ENCODE measurements at places on chromosomes 1 and 21. TPM values are rescaled to one million over a fixed set of nuclear protein-coding genes. Genes with fewer than 3 reads are reported as not detected.

The CRYAA gene
- not detected for total RNA-seq

The PPM1J gene
- 0.49 TPM for total RNA-seq

The MRPS14 gene
- total RNA-seq = 32.2 TPM

The ERICH3 gene
- total RNA-seq = not detected

The DNAJC6 gene
- total RNA-seq = 14.5 TPM

The PRAMEF18 gene
- not detected for total RNA-seq

The NUF2 gene
- 14.2 TPM for total RNA-seq

The SLX9 gene
- 25.5 TPM for total RNA-seq

The MYBPH gene
- total RNA-seq = not detected

The NBPF15 gene
- 56.8 TPM for total RNA-seq

The RNU1-3 gene
- 6,751 TPM for total RNA-seq

The SSU72 gene
- total RNA-seq = 64.1 TPM

The TTC22 gene
- total RNA-seq = not detected

The TBX15 gene
- total RNA-seq = 0.25 TPM

The S100A7A gene
- total RNA-seq = not detected

The AGTRAP gene
- 39.3 TPM for total RNA-seq

The WDR3 gene
- 9.4 TPM for total RNA-seq

The GJA8 gene
- total RNA-seq = not detected

The CRP gene
- not detected for total RNA-seq

The PALMD gene
- 77.9 TPM for total RNA-seq

The NBPF20 gene
- 4.6 TPM for total RNA-seq

The CELA2A gene
- not detected for total RNA-seq

The FAM177B gene
- total RNA-seq = not detected

The CD101 gene
- total RNA-seq = 0.44 TPM

The CNN3 gene
- total RNA-seq = 506 TPM

The RPL11 gene
- 1,406 TPM for total RNA-seq

The ATAD3C gene
- not detected for total RNA-seq

The C4BPA gene
- not detected for total RNA-seq

The LEPROT gene
- 101 TPM for total RNA-seq

The C1orf94 gene
- total RNA-seq = not detected

The GIPC2 gene
- 14.4 TPM for total RNA-seq

The NEXN gene
- 6.9 TPM for total RNA-seq

The EGLN1 gene
- total RNA-seq = 138 TPM

The PDE4B gene
- total RNA-seq = 35.1 TPM

The ZSCAN20 gene
- 9.3 TPM for total RNA-seq

The ABCA4 gene
- total RNA-seq = 2.6 TPM

The KCNK1 gene
- not detected for total RNA-seq

The GPR161 gene
- total RNA-seq = 11.2 TPM

The BRINP2 gene
- 0.06 TPM for total RNA-seq

The FRRS1 gene
- total RNA-seq = 3.5 TPM

The KIF21B gene
- total RNA-seq = 1.3 TPM

The KCNQ4 gene
- not detected for total RNA-seq

The RHD gene
- not detected for total RNA-seq

The FAM167B gene
- total RNA-seq = 23.5 TPM

The ORC1 gene
- 4.8 TPM for total RNA-seq

The SPATA45 gene
- not detected for total RNA-seq

The PTPN7 gene
- total RNA-seq = 0.49 TPM

The RNU1-4 gene
- 6,751 TPM for total RNA-seq

The SLC9C2 gene
- under 0.01 TPM for total RNA-seq

The TMOD4 gene
- total RNA-seq = 0.49 TPM

The FTCD gene
- not detected for total RNA-seq

The CD1E gene
- not detected for total RNA-seq
